NCI-H187 treated with DMSO at 0.1 percent for 48 hours (cell line): ENCODE measurements at places on chromosomes 2 and 18.

DNA sequence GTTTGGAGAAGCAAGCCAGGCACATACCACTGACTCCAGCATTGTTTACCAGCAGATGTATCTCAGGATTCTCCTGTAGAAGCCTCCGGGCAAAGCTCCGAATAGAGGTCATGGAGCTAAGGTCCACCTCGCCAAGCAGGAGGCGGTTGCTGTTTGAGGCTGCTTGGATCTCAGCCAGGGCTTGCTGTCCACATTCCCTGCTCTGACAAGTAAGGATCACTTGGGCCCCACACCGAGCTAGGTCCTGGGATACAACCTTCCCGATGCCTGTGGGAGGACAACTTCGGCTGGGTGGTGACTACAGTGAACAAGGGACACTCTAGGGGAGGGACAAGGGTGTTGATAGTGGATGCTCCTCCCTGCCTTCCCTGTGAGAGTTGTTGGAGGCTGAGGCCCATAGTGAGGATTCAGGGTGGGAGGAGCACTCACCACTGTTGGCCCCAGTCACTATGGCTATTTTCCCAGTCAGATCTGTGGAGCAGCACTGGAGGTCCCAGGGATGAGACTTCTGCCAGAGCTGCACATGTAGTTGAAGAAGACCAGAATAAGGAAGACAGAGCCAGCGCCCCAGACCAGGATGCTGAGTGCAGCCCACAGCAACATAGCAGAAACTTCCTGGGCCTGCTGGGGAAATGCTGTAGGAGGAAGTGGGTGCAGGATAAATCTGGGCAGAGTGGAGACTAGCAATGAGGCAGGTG lies 8.3 kb downstream of the C2orf81 start:
- DNase-seq: no peak

- no peak for DNase-seq
Observed at GRCh38 chr2:179584760-179585159, 276.7 kb downstream of the ZNF385B start.

DNA sequence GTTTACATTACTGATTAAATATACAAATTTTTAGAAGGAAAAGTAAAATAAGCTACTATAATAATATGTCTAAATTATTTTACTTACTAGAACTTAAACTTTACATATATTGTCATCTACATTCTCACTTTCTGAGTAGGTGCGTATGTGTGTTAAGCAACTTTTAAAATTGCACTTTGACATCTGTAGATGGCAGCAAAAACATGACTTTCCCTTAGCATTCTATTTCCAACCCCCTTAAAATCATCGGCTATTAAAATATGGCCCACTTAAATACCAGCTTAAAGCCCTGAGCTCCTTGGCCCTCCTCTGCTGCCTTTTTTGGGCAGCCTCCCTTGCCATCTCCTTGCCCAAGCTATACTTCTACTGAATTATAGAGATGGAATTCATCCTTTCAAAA lies 78.0 kb downstream of the UPP2 start:
- no peak for DNase-seq

GRCh38 chr18:70234667-70235459 lies 29.4 kb upstream of the RTTN start:
- no peak for DNase-seq

DNA sequence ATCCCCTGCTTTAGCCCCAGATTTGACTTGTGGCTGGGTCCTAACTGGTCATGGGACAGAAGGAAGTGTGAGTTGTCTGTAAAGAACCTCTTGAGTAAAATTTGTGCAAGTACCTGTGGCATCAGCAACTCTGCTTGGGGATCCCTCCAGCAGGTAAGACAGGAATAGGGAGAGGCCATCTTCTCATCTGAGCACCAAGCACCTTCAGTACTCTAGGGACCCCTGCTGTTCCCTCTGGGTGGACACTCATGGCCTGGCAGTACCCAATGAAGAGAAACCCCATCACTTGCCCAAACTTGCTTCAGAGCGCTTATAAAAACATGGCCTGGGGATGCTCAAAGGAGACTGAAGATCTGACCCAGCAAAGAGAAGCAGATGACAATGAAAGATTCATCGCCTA lies 297.8 kb downstream of the SP3 start:
- DNase-seq: no peak

DNA sequence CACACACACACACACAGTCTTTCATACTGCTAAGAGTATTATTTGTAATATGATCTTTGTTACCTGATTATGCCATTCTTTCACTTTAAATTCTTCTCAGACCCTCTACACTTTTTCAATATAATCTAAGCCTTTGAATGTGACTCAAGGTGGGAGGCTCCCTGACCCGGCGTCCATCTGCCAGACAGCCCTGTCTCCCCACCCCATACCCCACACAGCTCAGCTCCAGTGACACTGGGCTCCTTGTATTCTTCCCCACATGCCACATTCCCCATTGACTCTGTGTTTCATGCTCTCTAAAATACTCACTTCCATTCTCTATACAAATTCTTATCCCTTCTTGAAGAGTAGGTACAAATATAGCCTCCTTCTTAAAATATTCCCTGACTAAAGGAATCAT lies 442.2 kb downstream of the TGIF1 start:
- no peak for DNase-seq

GRCh38 chr2:196136151-196136550 lies 35.2 kb downstream of the STK17B start:
- DNase-seq: no peak

GRCh38 chr2:57444752-57445430 lies 601.7 kb upstream of the VRK2 start:
- no peak for DNase-seq

DNA sequence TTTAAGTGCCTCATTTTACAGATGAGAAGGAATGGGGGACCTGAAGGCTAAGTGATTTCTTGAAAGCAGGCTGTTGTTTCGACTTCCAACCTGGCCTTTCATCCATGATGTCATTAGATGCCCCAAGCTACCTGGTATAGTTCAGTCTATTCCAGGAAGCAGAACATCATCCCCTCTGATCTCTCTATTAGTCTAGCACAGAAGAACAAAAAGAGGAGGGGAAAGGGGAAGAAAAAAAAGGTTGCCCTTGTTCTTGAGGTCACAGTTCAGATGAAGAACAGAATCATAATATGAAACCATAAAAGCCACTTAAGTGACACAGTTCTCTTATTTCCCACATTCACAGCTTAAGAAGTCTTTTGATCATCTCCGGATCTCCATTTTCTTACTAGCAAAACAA lies 386.2 kb upstream of the HNRNPA3 start:
- no peak for DNase-seq

DNA sequence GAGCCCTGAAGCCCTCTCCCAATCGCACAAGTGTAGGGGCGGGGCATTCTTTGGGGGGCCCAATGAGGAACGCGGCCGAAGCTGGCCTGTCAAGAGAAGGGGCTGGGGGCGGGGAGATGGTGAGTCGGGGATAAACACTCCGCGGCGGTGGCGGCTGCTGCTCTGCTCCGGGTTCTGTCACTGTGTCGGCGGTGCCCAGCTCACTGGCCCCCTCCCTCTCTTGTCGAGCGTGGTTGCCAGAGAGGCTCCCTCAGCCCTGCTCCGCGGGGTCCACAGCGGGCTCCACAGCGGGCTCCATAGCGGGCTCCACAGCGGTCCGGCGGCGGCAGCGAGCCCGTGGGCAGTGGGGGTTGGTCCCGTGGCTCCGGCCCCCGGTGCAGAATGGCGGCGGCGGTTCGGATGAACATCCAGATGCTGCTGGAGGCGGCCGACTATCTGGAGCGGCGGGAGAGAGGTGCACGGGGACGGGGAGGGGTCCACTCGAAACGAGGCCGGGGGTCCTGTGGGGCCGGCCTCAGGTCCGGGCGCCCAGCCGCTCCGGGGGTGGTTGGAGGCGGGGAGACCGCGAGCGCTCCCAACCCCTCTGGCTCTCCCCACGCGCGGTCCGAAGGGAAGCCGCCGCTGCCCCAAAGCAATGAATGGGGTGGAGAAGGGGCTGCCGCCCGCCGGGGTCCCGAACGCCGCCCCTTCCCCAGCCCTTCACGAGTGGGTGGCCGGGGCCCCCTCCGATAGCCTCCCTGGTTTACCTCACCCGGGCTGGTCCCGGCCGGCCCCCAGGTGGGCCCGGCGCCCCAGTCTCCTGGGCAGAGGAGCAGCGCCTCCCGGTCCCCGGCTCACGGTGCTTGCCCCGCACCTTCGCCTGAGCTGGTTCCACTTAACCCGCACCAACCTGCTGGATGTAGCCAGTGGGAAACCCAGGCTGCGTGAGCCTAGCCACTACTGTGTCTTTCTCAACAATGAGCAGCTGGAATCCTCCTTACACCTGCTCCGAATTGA lies at the start of gene MXD1:
Gene MXD1 (plus strand): TSS at position 160 of the 996 bp plus-strand sequence. CDS start 222 bp downstream, at position 382.
- no peak for DNase-seq

DNA sequence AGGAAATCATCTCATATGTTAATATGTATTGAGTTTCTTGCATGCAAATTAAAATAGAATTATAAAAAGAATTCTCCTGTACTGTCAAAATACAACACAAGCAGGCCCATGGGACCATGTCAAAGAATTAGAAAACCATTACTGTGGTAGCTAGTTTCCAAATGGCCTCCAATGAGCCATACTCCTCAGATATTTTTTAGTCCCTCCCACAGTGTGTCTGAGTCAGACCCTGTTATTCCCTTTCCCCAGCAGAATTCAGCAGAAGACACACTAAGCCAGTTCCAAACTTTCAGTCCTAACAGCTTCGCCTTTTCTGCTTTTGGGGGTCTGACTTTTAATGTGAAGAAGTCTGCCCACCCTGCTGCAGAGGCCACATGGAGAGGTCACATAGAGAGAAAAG lies 86.7 kb downstream of the FIGN start:
- no peak for DNase-seq

GRCh38 chr2:239873656-239874635 lies 151.2 kb downstream of the NDUFA10 start:
- DNase-seq: no peak

DNA sequence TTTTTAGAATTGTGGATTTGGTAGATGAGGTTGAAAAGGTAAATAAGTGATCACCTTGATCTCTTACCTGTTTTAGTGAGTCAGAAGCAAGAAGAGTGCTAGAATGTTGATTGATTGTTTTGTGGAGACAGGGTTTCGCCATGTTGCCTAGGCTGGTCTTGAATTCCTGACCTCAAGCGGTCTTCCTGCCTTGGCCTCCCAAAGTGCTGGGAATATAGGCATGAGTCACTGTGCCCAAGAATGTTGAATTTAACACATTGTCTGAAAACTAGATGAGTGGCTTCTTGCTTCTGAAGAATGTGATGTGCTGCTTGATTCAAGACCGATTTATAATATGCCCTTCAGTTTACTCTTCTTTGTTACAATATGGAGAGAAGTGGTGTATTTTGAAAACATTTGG lies 121.3 kb downstream of the FMNL2 start:
- no peak for DNase-seq

DNA sequence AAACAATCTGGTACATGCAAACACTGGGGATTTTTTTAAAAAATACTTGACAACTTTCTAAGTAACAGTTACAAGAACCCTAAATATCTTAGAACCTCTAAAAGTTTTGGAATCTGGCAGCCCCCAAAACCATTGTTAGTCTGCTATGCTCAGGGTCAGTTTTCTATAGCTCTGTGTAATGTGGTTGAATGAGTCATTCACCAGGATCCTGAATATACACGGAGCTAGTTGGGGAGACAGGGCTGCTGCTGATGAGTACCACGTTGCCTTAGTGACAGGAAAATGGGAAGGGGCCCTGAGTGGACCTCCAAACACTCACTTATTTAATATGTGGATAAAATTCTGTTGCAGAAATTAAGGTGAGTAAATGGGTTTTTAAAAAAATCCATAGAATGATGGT lies 36.9 kb upstream of the TANC1 start:
- DNase-seq: no peak

- no peak for DNase-seq
Observed at GRCh38 chr2:167140767-167141166, 252.5 kb downstream of the XIRP2 start.

GRCh38 chr2:189522435-189523151 lies 58.0 kb downstream of the SLC40A1 start:
- DNase-seq: no peak

GRCh38 chr2:151114874-151115273 lies 146.8 kb downstream of the RBM43 start:
- no peak for DNase-seq

DNA sequence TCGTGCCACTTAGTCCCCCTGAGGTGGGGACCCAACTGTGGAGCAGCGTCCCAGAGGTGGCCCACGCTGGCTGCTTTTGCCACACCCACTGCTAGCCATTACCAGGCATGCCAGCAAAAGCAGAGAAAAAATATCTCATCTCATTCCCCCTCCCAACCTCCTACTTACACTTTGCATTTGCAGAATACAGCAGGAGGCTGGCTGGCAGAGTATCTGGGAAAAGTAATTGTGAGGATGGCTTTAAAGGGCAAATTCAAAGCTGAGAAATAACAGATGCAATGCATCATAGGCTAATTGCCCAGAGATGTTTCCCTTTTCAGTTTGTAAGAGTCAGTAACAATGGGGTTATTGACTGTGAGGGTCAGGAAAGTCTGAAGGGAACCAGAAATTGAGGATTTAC lies 438.1 kb upstream of the DSEL start:
- no peak for DNase-seq

DNA sequence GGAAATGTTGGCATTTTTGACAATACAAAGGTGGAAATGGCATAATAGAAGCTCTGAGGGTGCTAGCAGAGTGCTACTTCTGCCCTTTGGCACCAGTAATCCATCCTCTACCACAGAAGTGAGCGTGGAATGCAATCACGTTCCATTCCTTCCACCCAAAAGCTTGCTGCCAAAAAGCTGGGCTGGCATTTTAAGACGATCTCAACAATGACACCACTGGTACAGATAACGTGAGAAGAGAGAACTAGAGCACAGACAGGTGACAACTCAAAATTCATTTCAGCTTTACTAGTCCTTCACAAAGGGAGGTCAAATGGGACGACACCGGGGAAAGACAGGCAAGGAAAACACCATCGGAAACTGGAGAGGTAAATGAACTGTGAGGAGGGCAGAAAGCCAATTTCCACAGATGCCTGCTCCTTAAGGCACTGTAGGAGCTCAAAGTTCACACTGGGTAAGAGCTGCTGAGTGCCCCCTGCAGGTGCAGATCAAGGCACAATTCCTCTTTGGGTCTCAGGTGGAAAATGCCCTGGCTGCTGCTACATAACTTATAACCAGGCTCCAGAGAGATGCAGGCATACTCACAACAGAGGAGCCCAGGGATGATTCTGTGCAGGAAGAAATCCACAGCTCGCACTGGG lies 50.7 kb upstream of the RNU4ATAC start:
- DNase-seq: peak; percentile 26

GRCh38 chr2:46591562-46591961 lies 112.2 kb downstream of the TMEM247 start:
- no peak for DNase-seq

DNA sequence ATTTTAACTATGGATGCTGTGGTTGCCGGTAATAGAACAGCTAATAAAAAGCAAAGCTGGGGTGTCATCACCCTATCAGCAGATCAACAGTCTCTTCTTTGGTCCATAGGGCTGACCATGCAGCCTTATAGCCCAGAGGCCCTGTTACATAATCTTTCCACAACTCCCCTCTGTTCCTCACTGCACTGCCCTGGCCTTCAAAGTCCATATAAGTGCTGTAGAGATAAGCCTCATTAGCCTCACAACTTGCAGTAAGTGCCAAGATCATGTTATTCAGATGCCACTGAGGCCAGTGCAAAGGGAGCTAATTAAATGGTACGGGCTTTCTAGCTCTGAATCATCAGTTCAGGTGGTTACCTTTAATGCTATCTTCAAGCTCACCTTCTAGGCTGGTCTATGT lies 89.7 kb upstream of the CXCR4 start:
- no peak for DNase-seq

GRCh38 chr18:3066341-3067110 lies 53.6 kb upstream of the LPIN2 start:
- DNase-seq: no peak

GRCh38 chr2:23239374-23239773 lies 145.6 kb upstream of the KLHL29 start:
- DNase-seq: no peak
